ENCODE measurements at places on chromosomes 13 and 19.

GRCh38 chr19:41711376-41712261 is 3.2 kb downstream of the CEACAM5 start:
- no peak for DNase-seq

DNA sequence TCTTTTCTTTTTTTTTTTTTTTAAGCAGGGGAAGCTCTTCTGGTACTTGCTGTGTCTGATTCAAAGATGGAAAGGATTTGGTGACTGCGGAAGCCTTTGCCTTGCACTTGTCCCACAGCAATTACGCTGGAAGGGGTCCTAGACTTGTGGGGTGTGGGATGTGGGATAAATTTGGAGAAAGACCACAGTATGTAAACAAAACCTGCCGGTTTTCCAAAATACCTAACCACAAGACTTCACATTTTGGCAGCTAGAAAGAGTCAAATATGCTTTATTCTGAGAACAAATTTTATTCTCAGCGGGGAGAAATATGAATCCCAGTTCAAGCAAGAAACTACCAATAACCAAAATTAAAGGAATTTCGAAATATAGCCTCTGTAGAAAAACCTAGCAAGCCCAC is 176.5 kb downstream of the SPRY2 start:
- no peak for DNase-seq

GRCh38 chr19:57664269-57665127 is 4.2 kb upstream of the ZSCAN4 start:
- DNase-seq, result no peak

- DNase-seq, result no peak
Observed at GRCh38 chr13:31965361-31966066, 66.1 kb upstream of the FRY start.

DNA sequence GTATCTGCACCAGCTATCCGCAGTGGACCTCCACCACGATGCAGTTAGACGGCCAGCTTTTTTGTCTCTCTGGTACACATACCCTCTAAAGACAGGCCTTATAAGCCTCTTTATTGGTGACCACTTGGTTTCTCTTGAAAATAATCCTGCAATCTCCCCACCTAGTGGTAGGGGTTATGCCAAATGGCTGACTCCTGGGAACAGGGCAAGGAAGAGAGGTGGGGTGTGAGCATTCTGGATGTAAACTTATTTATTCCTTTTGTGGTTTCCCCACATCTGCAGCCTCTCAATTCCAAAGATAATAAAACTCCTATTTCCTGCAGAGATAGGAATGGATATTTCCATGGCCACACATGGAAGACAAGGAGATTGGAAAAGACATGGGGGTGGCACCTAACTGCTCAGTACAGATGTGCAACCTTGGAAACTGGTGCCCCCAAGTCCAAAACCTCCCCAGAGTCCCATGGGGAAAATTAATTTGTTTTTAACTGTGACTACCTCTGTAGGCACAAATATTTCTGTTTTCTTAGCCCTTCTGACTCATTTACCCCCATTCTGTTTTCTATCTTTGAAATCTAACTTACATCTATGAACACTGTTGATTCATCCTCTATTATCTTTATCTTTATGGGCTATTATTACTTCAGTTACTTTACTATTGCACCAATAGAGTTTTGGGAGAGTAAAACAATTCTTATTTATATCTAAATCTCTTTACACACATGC is 112.7 kb upstream of the TSHZ3 start:
- DNase-seq, result no peak

DNA sequence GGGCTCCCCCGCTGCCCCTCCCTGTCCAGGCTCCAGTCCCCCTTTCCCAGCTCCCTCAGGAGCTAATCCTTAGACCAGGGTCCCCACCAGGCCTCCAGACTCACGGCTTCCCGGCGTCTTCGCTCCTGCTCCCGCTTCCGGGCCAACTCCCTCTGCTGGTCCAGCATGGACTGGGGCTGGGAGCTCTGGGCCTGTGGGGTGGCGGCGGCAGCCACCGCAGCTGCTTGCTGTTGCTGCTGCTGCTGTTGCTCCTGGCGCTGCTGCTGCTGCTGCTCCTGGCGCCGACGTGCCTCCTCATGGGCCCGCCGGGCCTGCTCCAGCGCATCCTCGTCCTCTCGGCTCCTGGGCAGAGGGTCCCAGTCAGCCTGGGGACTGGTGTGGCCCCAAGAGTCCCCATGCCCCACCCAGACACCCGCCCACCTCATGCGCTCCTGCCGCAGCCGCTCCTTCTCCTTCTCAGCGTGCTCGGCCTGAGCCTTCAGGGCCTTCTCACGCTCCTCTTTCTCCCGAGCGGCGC is 6.4 kb upstream of the EPHX3 start:
- no peak for DNase-seq

DNA sequence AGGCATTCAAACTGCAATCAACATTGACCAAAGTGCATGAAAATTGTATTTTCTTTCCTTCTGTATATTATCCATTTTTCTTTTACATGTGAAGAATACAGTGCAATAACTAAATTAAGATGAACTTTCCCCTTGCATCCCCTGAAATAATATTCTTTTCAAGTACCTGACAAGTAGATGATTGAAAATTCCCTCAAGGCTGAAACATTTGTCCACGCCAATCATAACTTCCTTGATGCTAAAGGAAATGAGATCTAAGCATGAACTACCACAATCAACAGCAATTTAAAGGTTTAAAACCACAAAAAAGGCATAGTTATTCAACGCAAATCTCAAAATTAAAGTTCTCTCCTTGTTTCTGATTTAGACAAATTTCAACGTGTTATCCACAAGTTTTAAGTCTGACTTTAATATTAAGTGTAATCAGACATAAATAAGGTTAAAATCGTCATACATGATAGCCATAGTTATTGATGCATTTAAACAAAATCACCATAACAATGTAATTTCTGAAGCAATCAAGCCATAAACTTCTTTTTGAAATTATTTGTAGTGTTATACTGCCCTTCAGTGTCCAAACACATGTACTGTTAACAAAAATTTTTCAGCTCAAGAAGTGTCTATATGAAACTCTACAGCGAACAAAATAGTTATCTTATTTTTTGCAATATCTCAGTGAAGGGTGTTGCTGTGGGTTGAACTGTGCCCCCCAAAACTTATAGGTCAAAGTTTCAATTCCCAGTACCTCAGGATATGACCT is 169.5 kb downstream of the DCLK1 start:
- DNase-seq, result no peak

DNA sequence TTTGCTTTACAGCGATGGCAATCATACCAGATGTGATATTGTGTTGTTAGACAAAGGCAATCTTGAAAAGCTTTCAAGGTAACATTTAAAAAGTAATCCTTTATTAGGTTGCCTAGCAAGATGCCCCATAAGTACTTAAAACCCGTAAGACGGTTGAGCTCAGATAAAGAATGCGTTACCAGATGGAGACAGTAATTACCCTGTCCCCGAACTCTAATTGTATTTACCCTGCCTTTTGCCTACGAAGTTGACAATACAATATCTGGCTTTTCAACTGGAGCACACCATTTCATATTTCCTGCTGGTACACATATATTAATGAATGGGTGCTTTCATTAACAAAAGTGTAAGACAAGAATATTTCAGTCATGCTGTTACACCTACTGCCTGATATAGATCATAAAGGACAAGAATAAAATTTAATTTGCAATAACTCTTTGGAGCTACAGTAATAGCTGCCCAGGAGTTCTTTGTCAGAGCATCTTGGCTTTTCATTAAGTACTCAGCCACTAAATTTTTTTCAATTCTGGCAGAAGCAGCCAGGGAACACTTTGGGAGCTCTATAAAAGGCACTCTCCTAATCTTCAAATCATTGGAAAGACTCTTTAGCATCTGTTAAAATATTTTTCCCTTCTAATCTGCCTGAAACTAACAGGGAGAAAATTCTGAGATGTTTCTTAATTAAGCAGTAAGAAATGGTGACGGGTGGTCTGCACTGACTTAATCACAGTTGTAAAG is 63.8 kb downstream of the DCT start:
- DNase-seq, result no peak

GRCh38 chr19:19461671-19462622 is 53.4 kb downstream of the TSSK6 start:
- peak; percentile 49 for DNase-seq

DNA sequence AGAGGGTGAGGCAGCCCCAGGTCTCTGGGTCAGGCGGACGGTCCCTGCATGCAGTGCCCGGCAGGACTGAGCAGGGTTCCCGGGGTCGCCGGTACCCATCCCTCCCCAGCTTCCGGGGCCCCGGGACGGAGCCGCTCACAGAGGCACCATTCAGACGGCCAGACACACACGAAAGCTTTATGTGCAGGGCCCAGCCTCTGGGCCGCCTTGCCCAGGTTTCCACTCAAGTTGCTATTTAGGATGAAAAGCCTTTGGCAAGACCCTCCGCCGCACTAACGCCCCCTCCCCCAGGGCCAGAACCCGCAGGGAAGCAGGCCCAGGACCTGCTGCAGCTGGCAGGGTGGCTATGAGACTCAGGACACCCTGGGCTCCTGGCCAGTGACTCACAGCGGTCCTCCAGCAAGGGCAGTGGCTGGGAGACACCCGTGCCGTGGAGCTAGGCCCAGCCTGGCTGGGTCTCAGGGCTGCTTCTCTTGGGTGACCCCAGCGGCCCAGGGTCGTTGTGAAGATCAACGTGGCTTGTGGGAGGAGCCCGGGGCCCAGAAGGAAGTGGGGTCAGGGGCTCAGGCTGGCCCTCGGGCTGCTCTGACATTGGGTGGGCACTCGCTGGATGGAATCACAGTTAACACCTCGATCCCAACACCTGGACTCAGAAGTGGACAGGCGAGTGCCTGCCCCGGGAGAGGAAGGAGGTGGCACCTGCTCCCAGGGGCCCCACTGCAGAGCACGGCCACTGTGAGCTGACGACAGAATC is 4.8 kb downstream of the C19orf25 start:
- no peak for DNase-seq

- no peak for DNase-seq
Observed at GRCh38 chr13:26382366-26382765, 128.4 kb downstream of the CDK8 start.

DNA sequence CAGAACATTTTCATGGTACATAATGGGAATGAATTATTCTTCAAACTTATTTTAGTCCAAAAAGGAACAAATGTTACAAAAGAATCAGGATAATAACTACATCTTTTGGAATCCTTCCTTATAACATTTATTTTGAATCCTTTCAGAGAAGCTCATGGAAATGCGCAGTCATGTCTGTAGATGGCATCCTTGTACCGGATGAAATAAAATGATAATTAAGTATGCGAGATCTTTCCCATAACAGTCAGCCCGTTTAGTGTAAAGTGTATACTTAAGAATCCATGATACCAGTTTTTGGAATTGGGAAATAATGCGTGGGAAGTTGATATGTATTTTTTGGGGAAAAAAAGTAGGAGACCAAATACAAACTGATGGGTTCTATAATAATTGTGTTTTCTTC is 418.8 kb downstream of the GPC5 start:
- peak; percentile 19 for DNase-seq

GRCh38 chr13:101346942-101347728 is 69.2 kb downstream of the NALCN start:
- DNase-seq, result no peak

GRCh38 chr13:25625414-25625813 is 253.6 kb downstream of the ATP8A2 start:
- DNase-seq, result no peak

- DNase-seq, result no peak
Observed at GRCh38 chr19:795691-796581, 1.3 kb upstream of the PTBP1 start.

GRCh38 chr19:51093101-51093500 is 10.4 kb upstream of the KLK14 start:
- no peak for DNase-seq

DNA sequence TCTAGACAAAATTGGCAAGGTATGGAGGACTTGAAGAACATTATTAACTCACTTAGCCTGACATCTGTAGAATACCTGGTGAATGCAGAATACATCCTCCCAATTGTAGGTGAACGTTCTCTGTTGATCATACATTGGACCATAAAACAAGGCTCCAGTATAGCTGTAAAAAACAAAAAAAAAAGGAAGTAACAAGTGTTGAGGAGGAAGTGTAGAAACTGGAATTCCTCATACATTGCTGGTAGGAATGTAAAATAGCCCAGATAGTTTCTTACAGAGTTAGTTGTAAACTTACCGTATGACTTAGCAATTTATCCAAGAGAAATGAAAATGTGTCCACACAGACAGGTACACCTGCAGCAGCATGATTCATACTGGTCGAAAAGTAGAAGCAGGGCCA is 44.8 kb downstream of the TSSK6 start:
- DNase-seq, result peak; percentile 39

DNA sequence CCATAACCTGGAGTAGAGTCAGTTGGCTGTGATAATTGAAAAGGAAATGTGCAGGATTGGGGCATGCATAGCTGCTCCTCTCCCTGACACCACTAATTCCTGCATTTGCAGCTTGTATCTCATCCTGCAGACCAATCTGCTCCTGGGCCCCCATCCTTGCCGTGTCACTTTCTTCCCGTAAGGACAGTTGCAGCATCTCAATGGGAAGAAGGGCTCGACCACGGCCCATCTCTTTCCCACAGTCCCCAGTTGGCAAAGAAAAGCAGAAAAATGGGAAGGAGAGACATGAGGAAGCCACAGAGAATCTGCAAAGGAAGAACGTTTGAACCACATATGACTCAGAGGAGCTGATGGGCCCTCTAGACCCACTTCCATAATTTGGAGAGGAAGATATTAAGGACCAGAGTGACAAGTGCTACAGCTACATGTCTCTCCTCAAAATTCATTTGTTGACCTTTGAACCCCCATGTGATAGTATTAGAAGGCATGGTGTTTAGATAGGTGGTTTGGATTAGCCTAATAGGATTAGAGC is 1.8 kb upstream of the SIGLEC12 start:
- peak; percentile 60 for DNase-seq

DNA sequence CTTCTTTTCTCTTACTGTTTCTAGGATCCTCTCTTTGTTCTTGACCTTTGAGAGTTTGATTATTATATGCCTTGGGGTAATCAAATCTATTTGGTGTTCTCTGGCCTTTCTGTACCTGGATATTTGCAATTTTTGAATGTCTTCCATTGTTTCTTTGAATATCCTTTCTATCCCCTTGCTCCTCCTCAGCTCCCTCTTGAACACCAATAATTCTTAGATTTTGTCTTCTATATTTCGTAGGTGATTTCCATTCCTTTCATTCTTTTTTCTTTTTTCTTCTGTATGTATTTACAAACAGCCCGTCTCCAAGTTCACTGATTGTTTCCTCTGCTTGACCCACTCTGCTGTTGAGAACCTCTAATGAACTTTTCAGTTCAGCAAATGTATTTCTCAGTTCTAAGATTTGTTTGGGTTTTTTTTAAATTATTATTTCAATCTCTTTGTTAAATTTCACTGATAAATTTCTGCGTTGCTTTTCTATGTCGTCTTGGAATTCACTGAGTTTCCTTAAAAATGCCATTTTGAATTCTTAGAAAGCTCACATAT is 2.7 kb upstream of the CALM3 start:
- DNase-seq, result no peak

DNA sequence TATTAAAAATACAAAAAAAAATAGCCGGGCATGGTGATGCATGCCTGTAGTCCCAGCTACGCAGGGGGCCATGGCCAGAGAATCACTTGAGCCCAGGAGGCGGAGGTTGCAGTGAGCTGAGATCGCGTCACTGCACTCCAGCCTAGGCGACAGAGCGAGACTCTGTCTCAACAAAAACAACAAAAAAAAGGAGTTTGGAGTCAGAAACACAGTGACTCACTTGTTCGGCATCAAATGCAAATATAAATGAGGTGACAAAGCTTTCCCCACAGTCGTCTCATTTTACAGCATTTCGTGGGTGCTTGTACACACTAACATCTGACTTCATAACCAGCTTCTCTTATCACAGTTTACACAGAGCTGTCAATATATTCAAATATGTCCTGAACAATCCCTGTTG is 11.0 kb downstream of the ZNF665 start:
- DNase-seq, result no peak

GRCh38 chr13:101942038-101942437 is 459.8 kb downstream of the FGF14 start:
- DNase-seq, result peak; percentile 37

Measured in KBM-7 (cell line).